ENCODE measurements at places on chromosomes 11 and 22.
A peak's percentile ranks its signal among the peaks of the same experiment; 100 is the strongest.

- no peak for DNase-seq
These were observed 52.5 kb upstream of the CLDN5 start for GRCh38 chr22:19576460-19577421.

GRCh38 chr11:85718991-85719807, 33.2 kb upstream of the CCDC89 start:
- DNase-seq, result no peak

DNA sequence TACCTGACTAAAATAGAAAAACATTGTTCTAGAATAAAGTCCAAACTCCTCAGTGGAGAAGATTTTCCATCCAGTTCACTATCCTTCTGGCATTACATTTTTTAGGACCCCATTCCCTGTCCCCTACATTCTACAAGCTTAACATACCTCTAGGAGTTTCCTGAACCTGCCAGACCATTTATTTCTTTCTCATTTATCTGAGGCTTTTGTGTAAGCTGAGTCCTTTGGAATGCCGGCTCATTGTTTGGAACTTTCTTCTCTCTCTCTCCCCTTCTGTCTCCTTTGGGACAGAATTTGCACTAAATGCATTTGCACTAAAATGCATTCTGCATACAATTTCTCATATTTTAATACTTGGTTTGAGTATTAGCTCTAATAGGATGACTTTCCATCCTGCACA, 393.0 kb upstream of the ANO3 start:
- DNase-seq, result no peak

- DNase-seq, result no peak
These were observed 7.4 kb downstream of the DUSP8 start for GRCh38 chr11:1564535-1565172.

DNA sequence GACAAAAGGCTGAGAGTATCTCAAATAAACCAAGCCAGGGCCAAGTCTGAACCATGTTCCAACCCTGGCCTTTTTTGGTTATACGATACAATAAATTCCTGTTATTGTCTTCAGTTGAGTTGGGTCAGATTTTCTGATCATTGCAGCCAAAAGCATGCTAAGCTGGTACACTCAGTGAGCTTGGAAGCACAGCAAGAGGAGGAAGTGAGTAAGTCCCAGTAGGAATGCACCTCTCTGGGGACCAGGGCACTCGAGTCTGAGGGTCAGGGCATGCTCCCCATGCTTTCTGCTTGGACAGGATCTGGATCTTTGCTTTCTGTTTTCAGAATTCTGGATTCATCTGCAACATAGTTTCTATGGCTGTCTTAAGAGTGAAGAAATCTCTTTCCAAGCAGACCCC, 73.1 kb downstream of the TMPRSS5 start:
- DNase-seq, result no peak

DNA sequence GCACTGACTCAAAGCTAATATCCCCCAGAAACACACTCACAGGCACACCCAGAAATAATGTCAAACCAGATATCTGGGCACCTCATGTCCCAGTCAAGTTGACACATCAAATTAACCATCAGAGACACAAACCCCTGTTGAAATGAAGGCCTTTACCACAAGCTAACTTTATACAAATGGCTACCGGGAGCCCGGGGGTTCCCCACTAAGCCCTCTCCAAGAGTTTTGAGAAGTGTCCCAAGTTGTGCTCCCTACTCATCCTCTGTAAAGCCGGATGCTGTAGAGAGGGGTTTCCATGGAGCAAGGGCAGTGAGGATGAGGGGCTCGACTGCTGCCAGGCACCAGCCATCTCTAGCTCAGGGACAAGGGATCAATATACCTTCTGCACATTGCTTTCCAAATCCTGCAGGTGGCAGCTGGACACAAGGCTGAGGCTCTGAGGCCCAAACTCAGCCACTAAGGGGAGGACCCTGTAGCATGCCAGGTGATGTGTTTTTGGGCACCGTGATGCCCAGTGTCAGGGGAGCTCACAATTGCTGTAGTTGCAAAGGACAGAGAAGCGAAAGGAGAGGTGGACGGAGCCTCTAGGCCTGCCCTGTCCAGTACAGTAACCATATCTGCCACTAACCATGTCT, 145.7 kb downstream of the TTC17 start:
- no peak for DNase-seq

DNA sequence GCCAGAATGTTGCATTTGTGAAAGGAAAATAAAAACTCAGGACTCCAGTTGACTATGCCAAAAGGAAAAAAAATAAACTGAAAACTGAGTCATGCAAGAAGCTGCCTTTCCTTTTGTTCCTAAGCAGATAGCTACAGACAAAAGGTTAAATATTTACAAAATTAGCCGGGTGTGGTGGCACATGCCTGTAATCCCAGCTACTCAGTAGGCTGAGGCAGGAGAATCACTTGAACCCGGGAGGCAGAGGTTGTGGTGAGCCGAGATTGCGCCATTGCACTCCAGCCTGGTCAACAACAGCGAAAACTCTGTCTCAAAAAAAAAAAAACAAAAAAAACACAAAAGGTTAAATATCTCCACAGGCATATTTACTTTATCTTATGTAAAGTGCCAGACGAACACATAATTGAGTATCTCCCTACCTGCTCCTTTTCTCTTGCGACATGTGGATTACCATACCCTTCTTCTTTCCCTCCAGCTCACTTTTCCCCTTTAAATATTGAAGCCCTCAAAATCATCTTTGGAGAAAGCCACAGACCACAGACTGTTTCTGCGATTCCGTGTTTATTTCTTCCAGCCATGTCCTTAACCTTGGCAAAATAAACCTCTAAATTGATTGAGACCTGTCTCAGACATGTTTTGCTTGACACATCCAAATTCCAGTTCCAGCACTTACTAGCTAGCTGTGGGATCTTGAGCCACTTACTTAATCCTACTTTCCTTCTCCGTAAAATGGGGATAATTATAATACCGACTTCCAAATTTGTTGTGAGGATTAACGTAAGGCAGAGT, 2.3 kb upstream of the SMPD1 start:
- no peak for DNase-seq

DNA sequence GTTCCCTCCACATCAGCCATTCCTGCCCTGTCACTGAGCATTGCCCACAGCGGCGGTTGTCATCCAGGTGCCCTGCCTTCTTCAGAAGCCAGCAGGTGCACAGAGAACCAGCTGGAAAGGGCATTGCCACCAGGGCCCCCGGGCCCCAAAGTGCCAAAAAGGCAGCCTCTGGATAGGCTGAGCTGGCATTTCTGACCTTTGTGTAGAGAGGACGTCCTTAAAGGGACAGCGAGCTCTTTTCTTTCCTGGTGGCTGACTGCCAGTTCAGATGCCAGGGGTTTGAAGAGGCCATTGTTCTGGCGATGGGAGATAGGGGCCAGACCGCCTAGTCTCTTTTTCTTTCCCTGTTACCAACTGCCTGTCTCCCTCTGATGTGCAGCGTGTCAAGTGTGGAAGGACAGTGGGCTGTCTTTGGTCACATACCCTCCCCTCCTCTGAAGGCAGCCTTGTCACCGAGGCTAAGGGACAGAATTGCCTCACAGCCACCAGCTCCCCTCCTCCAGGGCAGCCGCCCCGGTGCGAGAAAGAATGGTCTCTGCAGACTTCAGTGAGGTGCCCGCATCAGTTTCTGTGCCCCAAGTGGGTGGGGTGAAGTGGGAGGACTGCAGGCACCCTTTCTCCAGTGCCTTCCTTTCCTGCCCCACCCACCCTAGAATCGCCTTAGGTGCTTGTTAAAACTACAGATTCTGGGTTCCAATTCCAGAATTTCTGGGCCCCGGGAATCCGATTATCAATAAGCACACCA, 109.6 kb downstream of the SCN3B start:
- DNase-seq, result no peak

GRCh38 chr11:83157594-83158356, 844 bp downstream of the PCF11 start:
- DNase-seq, result peak; percentile 20
